ENCODE measurements at places on chromosomes 4 and X. TPM values are rescaled to one million over a fixed set of nuclear protein-coding genes. Genes with fewer than 3 reads are reported as not detected.

DNA sequence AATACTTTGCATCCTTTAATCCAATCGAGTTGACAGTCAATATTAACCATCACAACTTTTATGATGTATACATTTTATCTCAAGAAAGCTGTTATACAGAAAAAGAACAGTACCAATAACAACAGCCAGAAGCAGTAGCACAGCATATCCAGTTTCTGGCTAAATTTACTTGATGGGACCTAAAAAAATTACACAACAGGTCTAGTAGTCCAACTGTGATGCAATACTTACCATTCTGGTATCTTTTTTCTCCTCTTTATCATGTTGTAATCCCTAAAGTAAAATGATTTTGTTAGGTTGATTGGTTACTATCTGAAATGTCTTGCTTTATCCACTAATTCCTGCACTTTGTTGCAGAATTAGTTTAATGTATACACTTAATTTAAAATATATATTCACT is 1150.6 kb downstream of the FAT4 start:
- no peak for DNase-seq

- no peak for DNase-seq
These were observed 234.7 kb downstream of the DKK2 start for GRCh38 chr4:106801386-106801785.

DNA sequence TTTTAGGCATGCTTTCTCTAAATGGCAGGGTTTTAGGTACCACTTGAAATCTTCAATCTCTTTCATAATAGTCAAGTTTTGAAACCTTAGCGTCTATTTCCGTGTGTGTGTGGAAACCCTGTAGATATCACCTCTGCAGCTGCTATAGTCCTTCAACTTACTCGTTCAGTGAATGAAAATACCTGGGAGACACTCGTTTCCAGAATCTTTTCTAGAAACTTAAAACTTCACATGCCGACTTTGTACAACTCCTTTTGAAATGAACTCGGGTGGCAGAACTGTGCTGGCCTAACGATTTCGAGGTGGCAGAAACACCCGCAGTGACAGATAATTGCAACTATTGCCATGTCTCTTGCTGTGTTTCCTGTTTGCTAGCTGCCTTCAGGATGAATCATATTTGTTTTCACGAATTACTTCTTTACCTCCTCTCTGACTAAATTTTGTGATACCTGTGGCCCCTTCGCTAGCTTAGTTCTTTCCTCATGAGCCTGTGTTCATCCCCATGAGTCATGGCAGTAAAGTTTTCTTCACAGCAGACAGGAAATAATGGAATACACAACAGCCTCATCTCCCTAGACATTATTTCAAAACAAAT is 104.7 kb upstream of the SMIM10 start:
- peak; percentile 34 for DNase-seq

The FRAS1 gene
- 1.3 TPM for total RNA-seq

DNA sequence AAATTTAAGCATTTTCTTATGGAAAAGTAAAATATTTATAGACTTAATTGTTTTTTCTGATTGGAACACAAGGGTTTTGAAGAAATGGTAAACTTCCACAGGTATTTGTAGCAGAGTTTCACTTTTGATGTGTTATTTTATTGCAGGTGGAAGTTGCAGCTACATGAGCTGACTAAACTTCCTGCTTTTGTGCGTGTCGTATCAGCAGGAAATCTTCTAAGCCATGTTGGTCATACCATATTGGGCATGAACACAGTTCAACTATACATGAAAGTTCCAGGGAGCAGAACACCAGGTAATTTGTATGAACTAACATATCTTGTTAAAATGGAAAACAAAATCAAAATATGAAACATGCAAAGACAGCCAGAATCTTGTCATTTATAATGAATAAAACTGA is 117.4 kb downstream of the DIPK2B start:
- DNase-seq, result no peak

GRCh38 chrX:38489341-38489740 is 72.0 kb upstream of the TSPAN7 start:
- no peak for DNase-seq

DNA sequence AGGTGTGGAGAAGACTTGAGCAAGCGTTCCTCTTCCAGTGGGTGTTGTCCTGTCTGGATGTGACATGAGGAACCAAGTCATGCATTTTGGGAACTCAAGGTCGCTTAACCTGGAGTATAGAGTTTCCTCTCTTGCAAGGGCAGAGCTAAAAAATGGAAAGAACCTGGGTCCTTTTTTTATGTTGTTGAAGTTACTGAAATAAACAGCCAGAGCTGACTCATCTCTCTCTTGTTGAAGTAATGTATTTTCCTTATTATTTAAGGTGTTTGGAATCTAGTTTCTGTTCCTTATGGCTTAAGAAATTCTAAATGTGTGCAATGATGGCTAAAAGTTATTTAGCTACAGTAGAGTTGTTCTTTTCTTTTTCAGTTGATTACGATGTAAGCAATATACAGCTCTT is 314.5 kb downstream of the CAMK2D start:
- no peak for DNase-seq

GRCh38 chr4:66574145-66574978 is 904.1 kb upstream of the EPHA5 start:
- DNase-seq, result peak; percentile 31

The ARR3 gene
- total RNA-seq, result not detected

DNA sequence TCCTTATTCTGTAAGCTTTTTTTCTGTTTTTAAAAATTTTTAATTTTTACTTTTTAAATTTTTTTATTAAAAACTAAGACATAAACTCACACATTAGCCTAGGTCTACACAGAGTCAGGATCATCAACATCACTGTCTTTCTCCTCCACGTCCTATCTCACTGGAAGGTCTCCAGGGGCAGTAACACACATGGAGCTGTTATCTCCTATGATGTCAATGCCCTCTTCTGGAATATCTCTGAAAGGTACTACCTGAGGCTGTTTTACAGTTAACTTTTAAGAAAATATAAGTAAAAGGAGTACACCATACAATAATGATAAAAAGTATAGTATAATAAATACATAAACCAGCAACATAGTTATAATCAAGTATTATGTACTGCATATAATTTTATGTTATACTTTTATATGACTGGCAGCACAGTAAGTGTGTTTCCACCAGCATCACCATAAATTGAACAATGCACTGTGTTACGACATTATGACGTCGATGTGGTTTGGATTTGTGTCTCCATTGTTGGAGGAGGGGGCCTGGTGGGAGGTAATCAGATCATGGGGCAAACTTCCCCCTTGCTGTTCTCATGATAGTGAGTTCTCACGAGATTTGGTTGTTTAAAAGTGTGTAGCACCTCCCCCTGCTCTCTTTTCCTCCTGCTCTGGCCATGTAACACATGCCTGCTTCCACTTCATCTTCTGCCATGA is 21.3 kb downstream of the IL15 start:
- DNase-seq, result peak; percentile 5

DNA sequence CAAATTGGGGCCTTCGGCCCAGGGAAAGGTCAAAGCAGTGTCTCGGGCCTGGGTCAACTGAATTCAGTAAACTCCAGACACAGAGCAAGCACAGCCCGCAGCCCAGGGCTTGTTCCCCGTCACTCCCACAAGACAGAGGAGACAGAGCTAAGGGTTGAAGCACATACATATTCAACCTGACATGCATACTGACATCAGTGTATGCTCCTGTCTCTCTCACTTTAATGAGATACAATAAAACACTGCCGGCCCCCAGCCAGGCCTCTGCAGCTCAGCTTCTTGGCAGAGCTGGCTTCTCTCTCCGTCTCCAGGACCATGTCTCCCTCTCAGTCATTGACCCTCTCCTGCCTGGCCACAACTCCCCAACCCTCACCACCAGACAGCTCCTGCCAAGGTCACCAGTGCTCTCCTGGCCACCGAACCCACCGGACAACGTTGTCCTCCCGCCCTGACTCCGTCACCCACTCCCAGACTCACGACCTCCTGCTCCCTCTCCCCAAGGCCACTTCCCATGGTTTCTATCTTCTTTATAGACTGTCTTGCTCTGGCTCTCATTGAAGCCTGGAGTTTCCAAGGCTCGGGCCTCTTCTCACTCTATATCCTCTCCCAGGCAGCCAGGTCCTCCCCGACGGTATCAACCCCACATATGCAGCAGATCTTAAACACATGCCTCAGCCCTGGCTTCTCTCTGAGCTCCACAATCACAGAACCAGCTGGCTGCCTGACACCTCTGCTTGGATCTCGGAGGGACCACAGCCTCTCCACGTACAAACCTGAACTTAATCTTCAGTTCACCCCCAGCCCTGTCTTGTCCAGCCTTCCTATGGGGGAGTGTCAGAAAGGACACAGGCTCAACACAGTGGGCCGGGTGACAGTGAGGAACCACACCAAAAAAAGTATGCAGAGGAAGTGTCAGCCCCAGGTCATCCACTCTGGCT is 67.7 kb upstream of the C4orf50 start:
- DNase-seq, result no peak

GRCh38 chrX:10893366-10893765 is 217.8 kb upstream of the HCCS start:
- DNase-seq, result no peak

The UNC5C gene
- total RNA-seq, result 0.10 TPM
